ENCODE measurements at places on chromosomes 7 and 10.

DNA sequence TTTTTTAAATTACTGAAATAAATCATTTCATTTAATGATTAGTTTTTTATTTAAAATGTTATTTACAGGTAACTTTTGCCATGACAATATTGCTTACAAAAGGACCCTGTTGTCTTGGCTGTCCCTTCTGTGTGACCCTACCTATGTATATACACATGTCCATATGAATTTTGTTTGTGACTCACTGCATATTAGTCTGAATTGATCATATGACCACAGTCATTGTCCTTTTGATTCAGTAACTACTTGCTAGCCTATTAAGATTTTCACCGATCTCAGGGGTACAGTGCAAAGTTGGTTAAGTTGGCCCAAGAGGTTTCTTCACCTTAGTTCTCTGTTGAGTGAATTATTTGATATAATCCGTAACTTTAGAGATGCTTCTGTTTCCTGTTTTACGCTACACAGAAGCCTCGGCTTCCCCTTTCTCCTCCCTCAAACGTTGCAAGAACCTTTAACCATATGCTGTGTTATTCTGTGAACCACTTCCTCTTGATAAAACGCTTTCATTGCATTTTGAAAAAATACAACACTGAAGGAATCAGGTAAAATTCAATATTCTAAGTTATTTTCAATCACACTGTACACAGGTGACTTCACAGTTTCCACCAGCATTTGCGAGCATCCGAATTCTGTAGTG lies 43.9 kb downstream of the APBB1IP start:
- no peak for DNase-seq

DNA sequence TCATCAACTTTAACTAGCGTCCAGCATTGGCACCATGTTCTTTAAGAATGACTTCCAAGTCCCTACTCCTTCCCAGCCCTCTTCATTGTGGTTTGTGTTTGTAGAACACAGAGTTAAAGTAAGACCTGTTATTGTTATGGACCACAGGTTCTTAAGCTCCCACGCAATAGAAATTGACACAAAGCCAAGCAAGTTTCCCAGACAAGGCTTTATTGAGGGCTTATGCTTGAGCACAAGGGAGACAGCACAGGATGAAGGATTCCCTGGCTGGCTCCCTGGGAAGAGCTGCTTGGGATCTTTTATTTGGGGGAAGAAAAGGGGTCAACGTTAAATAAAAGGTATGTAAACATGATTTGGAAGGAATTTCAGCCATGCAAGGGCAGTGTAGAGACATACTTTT lies 44.3 kb upstream of the PRKCQ start:
- no peak for DNase-seq

- DNase-seq, result no peak
Measured at GRCh38 chr7:4119848-4120247, 562.2 kb upstream of the FOXK1 start.

- no peak for DNase-seq
Measured at GRCh38 chr10:93941606-93942005, 47.8 kb downstream of the SLC35G1 start.

DNA sequence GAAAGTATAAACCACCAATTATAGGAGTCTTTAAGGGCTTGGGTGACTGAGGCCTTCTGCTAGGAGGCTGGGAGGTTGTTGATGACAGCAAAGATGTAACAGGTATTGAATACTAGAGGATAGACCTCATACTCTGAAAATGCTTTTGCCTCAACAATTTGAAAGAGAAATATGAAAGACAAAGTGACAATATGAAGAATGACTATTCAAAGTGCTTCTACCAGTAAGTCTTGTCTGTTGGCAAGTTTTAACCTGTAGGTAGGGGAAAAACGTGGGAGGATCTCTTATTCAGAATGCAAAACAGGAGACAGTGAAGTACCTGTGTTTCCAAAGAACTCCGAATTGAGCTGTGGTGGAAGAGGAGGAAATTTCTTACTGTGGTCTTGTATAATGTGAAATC lies 38.2 kb downstream of the GBF1 start:
- DNase-seq, result no peak

DNA sequence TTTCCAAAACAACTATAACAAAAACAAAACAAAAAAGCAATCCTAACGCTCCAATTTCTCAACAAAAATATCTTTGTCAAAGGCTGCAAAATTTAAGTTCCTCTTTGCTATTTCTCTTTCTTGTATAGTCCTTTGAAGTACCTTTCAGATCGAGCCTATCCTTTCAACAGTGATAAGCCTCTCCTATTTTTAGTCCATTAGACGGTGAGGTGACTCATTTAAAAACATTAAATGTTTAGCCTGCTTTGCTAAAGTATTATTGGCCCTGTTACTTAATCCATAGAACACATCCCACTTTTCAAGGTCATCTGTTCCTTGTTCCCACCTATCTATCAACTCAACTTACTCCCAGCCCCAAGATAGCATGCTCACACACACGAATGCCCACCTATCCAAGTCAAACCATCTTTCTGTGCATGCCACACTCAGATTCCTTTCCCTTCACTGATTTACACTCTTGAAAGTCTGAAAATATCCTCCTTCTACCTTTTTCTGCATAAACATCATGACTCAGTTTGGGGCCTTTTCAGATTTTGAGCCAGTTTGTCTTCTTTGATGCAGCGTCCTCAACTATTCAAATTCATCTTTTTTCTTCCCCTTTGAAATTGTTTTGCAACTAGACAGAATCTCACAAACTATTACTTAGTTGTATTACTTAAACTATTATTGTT lies 224.9 kb upstream of the TMEM229A start:
- DNase-seq, result no peak

- DNase-seq, result no peak
Measured at GRCh38 chr10:49283491-49283890, 15.5 kb upstream of the C10orf71 start.

DNA sequence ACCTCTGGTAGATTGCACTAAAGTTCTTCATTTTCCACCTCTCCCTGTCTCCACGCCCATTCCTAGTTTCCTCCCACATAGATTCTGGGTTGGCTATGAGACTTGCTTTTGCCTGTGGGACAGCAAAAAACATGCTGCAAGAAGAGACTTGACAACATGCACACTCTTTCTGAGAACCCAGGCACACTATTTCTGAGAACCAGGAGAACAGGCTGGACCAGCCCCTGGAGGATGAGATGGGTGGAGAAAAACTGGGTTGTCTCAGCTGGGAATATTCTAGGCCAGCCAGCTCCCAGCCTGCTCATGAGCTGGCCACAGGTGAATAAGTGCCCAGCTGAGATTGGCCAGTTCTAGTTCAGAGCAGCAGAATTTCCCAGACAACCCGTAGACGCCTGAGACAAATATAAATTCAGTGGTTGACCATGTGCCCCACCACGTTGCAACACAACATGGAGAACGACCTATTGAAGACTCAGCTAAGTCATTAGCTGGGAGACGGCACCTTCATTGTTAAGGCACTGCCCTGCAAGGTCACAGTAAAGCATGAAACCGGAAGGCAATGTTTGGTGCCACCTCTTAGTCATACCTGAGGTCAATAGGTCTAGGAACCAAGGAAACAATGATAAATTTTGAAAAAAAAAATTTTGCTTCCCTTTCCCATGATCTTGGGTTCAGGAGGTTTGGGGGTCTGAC lies 92.7 kb upstream of the AKR1E2 start:
- no peak for DNase-seq

DNA sequence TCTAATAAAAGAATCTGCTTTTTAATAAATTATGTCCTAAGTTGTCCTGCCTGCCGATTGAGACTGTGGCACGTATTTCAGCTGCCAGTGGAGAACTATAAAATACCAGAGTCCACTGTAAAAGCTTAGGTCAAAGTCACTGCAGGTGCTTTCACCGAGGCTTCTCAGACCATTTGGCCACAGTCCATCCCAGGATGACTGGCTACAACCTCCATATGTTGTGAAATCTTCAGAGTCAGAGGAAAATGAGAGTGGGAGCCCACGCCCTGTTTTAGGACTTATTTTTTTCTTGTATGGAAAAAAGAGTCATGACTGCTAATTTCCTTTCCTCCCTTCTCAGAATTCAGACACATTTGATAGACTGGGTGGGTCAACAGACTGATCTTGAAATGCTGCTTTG lies 182.9 kb downstream of the ANK3 start:
- no peak for DNase-seq

DNA sequence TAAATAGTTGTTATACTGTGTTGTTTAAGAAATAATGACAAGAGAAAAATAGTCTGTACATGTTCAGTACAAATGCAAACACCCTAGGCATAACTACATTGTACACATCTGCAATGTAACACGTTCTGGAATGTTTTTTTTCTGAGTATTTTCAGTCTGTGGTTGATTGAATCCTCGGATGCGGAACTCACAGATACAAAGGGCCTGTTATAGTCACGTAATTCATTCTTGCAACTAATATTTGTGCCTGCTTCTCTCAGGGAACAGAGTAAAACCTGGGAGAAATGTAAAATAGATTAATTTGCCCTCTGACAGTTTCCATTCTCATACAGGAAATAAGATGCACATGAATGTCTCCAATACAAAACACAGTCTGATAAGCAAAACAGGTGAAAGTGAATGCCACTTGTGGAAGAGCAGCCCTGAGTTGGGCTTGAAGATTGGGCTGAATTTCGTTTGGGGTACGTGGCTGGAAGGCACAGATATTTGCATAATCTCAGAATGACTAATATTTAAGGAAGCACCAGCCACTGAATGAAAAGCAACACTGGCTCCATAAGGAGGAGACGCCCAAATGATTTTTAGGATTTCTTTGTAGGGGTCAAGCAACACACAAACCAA lies 19.1 kb downstream of the DENND2A start:
- DNase-seq, result no peak

DNA sequence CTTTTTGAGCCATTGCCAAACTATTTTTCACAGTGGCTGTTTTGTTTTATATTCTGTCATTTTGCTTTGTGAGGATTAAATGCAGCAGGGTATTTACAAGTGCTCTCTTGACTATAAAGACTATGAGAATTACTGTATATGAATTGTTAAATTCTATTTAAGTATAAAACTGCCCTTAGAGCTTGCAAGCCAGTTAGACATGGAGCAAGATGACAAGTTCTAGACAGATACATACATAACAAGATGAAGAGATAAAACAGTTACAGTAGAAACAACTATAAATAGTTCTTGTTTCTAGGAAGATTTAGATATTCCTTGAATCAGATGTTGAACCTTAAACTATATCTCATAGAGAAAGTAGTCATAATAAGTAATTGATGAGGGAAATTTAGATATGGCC lies 60.6 kb downstream of the DNAH11 start:
- DNase-seq, result no peak

- no peak for DNase-seq
Measured at GRCh38 chr10:46328853-46329689, 42.3 kb downstream of the ANTXRL start.

GRCh38 chr10:53646525-53646924 lies 873.9 kb upstream of the MBL2 start:
- no peak for DNase-seq

Data from H1 (cell line).